Camera-type eye (tissue), 1 donor: ENCODE measurements at places on chromosomes 11 and 22. TPM values are rescaled to one million over a fixed set of nuclear protein-coding genes. Genes with fewer than 3 reads are reported as not detected.

Gene RAB36
- total RNA-seq: 8.3 TPM

Gene VSIG10L2
- not detected for total RNA-seq

Gene CDKN1C
- total RNA-seq: 118 TPM

Gene GGTLC2
- total RNA-seq: not detected

Gene ASRGL1
- 17.8 TPM for total RNA-seq

Gene WNT7B
- total RNA-seq: 8.4 TPM

Gene DYNC2H1
- 69.3 TPM for total RNA-seq

Gene RNF141
- 59.2 TPM for total RNA-seq

Gene ALKBH3
- 29.7 TPM for total RNA-seq

Gene ANGPTL5
- 0.93 TPM for total RNA-seq

Gene USP2
- 24.4 TPM for total RNA-seq

Gene ATF4
- total RNA-seq: 157 TPM

Gene CNIH2
- 8.2 TPM for total RNA-seq

Gene PHF21A
- total RNA-seq: 57.6 TPM

Gene OR4D9
- not detected for total RNA-seq

Gene C11orf97
- total RNA-seq: not detected

Gene PANX3
- total RNA-seq: not detected

Gene LRRC4C
- 45.4 TPM for total RNA-seq

Gene CXCR5
- not detected for total RNA-seq

Gene OR56B1
- not detected for total RNA-seq

Gene ZMAT5
- 20.5 TPM for total RNA-seq

Gene MUC2
- total RNA-seq: not detected

Gene CCDC116
- 0.27 TPM for total RNA-seq

Gene PATE2
- total RNA-seq: not detected

Gene SHANK3
- total RNA-seq: 10.6 TPM

Gene SNAP29
- total RNA-seq: 12.3 TPM

Gene PIH1D2
- total RNA-seq: 5.9 TPM

Gene TEX54
- not detected for total RNA-seq

Gene KDELR3
- total RNA-seq: 23.1 TPM

Gene SEC14L6
- 4.1 TPM for total RNA-seq

Gene PRODH
- total RNA-seq: 14.6 TPM

Gene CRYBB3
- 325 TPM for total RNA-seq

Gene MS4A15
- not detected for total RNA-seq

Gene ROM1
- 86.4 TPM for total RNA-seq

Gene MRGPRX3
- not detected for total RNA-seq

Gene CFAP68
- 14.3 TPM for total RNA-seq

Gene MAPK12
- 18.9 TPM for total RNA-seq

Gene SNX32
- total RNA-seq: 3.1 TPM

Gene SLC22A6
- total RNA-seq: 0.88 TPM

Gene HTR3B
- total RNA-seq: not detected

Gene SPI1
- 5.4 TPM for total RNA-seq

Gene HEPHL1
- total RNA-seq: not detected

Gene ATXN10
- 206 TPM for total RNA-seq

Gene SLC22A8
- 8.5 TPM for total RNA-seq

Gene SLC25A45
- total RNA-seq: 3.5 TPM

Gene OAF
- total RNA-seq: 46.5 TPM

Gene BIK
- not detected for total RNA-seq

Gene SPDYC
- total RNA-seq: not detected

Gene ATP5MG
- 27.5 TPM for total RNA-seq

Gene DDX25
- 5.6 TPM for total RNA-seq

Gene MOV10L1
- total RNA-seq: 5.6 TPM

Gene MCM5
- total RNA-seq: 30.3 TPM

Gene TUBGCP6
- 65.6 TPM for total RNA-seq

Gene CST6
- total RNA-seq: not detected

Gene SORL1
- total RNA-seq: 34.2 TPM

Gene MYO7A
- total RNA-seq: 51.1 TPM

Gene NAV2
- total RNA-seq: 23.4 TPM

Gene MAPK11
- 7.6 TPM for total RNA-seq

Gene SAA4
- not detected for total RNA-seq

Gene ARVCF
- total RNA-seq: 169 TPM
